Activated CD8-positive, alpha-beta memory T cell treated with anti-CD3 and anti-CD28 coated beads, Interleukin-2, amount 10 ng/mL, durations not matched to agents 7 days and 5 days (primary cell): ENCODE measurements at places on chromosomes 12 and 14. TPM values are rescaled to one million over a fixed set of nuclear protein-coding genes. Genes with fewer than 3 reads are reported as not detected.

Gene PXMP2
- 26.0 TPM for total RNA-seq

Gene COQ5
- 34.0 TPM for total RNA-seq

Gene METTL17
- total RNA-seq = 102 TPM

Gene RFLNA
- not detected for total RNA-seq

Gene NAV3
- not detected for total RNA-seq

Gene TAS2R9
- not detected for total RNA-seq

Gene SDSL
- 0.32 TPM for total RNA-seq

Gene TAS2R50
- total RNA-seq = 1.1 TPM

Gene PTGDR
- total RNA-seq = 1.7 TPM

DNA sequence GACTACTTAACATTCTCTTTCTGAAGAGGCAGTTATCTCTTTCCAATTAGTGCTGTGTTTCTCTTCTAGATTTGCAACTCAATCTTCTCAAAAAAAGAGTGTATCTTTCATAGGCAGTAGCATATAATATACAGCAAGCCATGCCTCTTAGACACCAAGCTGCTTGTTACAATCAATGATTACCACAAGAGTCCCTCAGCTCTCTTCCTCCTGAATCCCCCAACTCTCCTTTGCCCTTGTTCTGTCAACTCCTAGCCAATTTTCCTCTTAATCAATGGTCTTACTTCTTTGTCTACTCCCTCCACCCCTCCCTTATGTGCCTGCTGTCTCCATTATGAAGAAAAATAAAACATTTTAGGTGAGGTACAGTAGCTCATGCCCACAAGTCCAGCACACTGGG lies 2.6 kb downstream of the TMTC1 start:
- DNase-seq = no peak
- H3K4me3 ChIP-seq = no peak overlapping the region
- no peaks in the 10 kb centered on the region for H3K36me3 ChIP-seq
- peaks cover 47% of the 10 kb centered on the region for H3K27me3 ChIP-seq
- H3K4me1 ChIP-seq = peaks cover 8% of the 10 kb centered on the region

- H3K27me3 ChIP-seq = no peaks in the 10 kb centered on the region
- H3K4me3 ChIP-seq = no peak overlapping the region
- peaks cover 19% of the 10 kb centered on the region for H3K36me3 ChIP-seq
- no peak for DNase-seq
- H3K4me1 ChIP-seq = peaks cover 5% of the 10 kb centered on the region
Measured at GRCh38 chr14:50122291-50122690, 5.9 kb upstream of the VCPKMT start.

DNA sequence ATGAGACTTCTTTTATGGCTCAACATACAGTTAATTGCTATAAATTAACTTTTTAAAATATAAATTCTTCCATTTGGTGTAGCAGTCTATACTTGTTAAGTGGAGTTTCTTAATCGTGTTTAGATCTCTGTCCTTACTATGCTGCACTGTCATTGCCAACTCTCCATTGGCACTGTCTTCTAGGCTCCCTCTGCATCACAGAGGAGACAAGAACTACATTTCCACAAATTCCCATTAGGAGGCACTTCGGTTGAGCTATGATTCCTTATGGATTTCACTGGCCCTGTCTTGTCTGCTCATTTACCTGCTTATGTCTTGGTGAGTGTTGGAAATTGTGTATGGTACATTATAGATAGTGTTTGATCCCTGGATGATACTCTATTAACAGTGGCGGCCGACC lies 630.9 kb upstream of the ATXN7L3B start:
- H3K27ac ChIP-seq = no peak overlapping the region
- no peak overlapping the region for H3K4me3 ChIP-seq
- no peaks in the 10 kb centered on the region for H3K36me3 ChIP-seq
- no peaks in the 10 kb centered on the region for H3K4me1 ChIP-seq

GRCh38 chr12:92058664-92059063 lies 87.0 kb downstream of the BTG1 start:
- no peak for DNase-seq
- no peak overlapping the region for H3K4me3 ChIP-seq
- no peaks in the 10 kb centered on the region for H3K27me3 ChIP-seq
- H3K4me1 ChIP-seq = peaks cover 29% of the 10 kb centered on the region
- peaks cover 20% of the 10 kb centered on the region for H3K36me3 ChIP-seq

DNA sequence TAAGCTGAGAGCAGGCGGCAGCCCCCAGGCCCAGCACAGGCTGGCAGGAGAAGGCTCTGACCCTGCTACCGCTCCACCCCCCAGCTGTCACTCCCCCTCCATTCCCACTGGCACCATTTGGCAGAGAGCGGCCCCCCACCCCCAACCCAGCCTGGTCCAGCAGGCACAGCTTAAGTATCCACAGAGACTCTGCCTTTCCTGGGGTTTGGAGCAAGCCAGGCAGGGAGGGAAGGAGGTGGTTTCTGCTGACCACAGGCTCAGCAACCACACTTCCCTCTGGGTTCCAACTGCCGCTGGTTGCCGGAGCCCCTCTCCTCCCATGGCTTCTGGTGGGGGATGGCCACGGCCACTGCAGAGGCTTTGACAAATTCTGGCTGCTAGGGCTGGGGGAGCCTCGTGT lies 30.5 kb upstream of the CCND2 start:
- DNase-seq = peak; percentile 43
- H3K36me3 ChIP-seq = peaks cover 25% of the 10 kb centered on the region
- H3K27me3 ChIP-seq = peaks cover 12% of the 10 kb centered on the region

DNA sequence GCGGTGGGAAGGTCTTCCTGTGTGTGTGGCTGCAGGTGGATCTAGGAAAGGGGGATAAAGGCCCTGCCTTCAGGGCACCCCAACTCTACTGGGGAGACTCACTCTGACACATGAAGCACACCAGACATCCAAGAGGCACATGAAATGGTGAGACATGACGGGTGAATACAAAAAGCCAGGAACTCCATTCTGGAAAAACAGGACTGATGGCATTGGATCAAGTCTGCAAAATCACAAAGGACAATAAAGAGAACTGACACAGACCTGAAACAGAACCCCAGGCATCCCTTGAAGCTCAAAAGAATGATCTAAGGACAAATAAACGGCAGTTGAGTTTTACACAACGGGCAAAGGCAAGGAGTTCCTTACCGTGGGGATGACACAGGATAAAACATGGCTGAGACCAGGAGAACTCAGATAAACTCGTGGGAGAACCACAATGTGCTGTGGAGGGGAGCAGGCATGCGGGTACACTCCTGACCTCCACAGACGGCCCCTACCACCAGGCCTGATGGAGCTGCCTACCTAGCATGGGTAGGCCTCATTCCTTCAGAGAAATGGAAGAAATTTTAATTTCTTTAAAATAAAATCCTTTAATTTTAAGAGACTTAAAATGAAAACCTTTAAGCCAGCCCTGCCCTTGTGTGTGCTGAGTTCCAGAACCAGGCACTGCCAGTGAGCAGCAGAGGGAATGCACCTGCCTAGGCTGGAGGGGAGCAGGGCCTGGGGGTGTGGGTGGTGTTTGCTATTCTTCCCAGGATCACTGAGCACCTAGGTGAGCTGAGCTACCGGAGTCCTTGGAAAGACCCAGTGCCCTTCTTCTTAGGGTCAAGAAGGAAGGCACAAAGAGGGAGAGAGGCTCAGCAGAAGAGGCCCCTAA lies 100.1 kb downstream of the SINHCAF start:
- DNase-seq = no peak
- peaks cover 2% of the 10 kb centered on the region for H3K27me3 ChIP-seq
- no peaks in the 10 kb centered on the region for H3K4me1 ChIP-seq
- H3K4me3 ChIP-seq = no peak overlapping the region
- no peaks in the 10 kb centered on the region for H3K36me3 ChIP-seq

GRCh38 chr14:95597784-95598211 lies 62.9 kb downstream of the GLRX5 start:
- H3K27me3 ChIP-seq = peaks cover 33% of the 10 kb centered on the region
- no peaks in the 10 kb centered on the region for H3K4me1 ChIP-seq
- no peak for DNase-seq
- no peak overlapping the region for H3K4me3 ChIP-seq
- H3K27ac ChIP-seq = no peak overlapping the region
- H3K36me3 ChIP-seq = no peaks in the 10 kb centered on the region

- no peaks in the 10 kb centered on the region for H3K4me1 ChIP-seq
- H3K27me3 ChIP-seq = peaks cover 16% of the 10 kb centered on the region
- H3K27ac ChIP-seq = no peak overlapping the region
- H3K36me3 ChIP-seq = peaks cover 2% of the 10 kb centered on the region
- DNase-seq = no peak
Measured at GRCh38 chr14:72731252-72732020, 162.5 kb downstream of the DPF3 start.

GRCh38 chr12:131116468-131117117 lies 162.9 kb downstream of the ADGRD1 start:
- no peaks in the 10 kb centered on the region for H3K36me3 ChIP-seq
- no peak for DNase-seq
- no peak overlapping the region for H3K4me3 ChIP-seq

GRCh38 chr12:127107744-127108143 lies 1159.2 kb upstream of the TMEM132C start:
- peaks cover 24% of the 10 kb centered on the region for H3K27me3 ChIP-seq
- no peak overlapping the region for H3K27ac ChIP-seq
- peaks cover 3% of the 10 kb centered on the region for H3K4me1 ChIP-seq
- no peak for DNase-seq

DNA sequence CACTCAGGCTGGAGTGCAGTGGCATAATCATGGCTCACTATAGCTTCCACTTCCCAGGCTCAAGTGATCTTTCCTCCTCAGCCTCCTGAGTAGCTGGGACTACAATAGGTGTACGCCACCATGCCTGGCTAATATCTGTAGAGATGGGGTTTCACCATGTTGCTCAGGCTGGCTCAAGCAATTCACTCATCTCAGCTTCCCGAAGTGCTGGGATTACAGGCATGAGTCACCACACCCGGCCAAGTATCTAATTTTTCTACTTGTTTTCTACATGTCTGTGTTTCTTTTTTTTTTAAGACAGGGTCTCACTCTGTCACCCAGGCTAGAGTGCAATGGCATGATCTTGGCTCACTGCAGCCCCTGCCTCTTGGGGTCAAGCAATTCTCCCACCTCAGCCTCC lies 119.7 kb upstream of the MED13L start:
- no peak overlapping the region for H3K4me3 ChIP-seq
- H3K27me3 ChIP-seq = peaks cover 13% of the 10 kb centered on the region
- no peaks in the 10 kb centered on the region for H3K36me3 ChIP-seq
- no peak for DNase-seq
- peaks cover 2% of the 10 kb centered on the region for H3K4me1 ChIP-seq
- no peak overlapping the region for H3K27ac ChIP-seq

- peaks cover 3% of the 10 kb centered on the region for H3K36me3 ChIP-seq
- DNase-seq = no peak
- H3K4me3 ChIP-seq = no peak overlapping the region
- H3K4me1 ChIP-seq = no peaks in the 10 kb centered on the region
- H3K27me3 ChIP-seq = peaks cover 10% of the 10 kb centered on the region
Measured at GRCh38 chr12:46110223-46110611, 119.8 kb upstream of the SCAF11 start.

- H3K27me3 ChIP-seq = peaks cover 12% of the 10 kb centered on the region
- H3K4me1 ChIP-seq = peaks cover 21% of the 10 kb centered on the region
- H3K36me3 ChIP-seq = no peaks in the 10 kb centered on the region
- no peak overlapping the region for H3K27ac ChIP-seq
- H3K4me3 ChIP-seq = no peak overlapping the region
Measured at GRCh38 chr14:65173973-65174693, 71.8 kb upstream of the MAX start.

DNA sequence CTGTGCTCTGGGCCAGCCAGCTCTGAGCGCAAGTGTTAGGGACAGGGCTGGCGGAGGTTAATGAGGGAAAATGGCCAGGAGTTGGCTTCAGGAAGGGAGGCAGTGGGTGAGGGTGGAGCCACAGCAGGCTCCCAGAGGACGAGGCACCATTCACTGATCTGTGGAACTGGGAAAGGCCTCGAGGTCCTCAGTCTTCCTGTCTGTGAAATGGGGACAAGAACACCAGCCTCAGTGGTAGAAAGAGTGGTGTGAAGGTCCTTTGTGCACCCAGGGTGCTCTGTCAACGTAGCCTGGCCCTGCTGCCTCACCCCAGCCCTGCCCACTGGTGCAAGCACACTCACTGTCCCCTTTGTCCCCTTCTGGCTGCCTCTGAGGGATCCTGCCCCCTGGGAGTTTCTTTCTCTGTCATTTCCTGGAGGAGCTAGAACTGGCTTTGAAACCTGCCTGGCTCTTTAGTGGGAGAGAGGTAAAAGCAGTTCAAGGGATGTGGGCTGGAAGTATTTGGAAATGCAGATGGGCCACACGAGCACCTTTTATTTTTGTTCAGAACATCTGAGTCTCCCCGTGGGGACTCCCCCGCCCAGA lies 25.0 kb downstream of the SYNDIG1L start:
- H3K27me3 ChIP-seq = peaks cover 15% of the 10 kb centered on the region
- peaks cover 32% of the 10 kb centered on the region for H3K4me1 ChIP-seq
- no peak for DNase-seq
- H3K4me3 ChIP-seq = peak overlapping the region; percentile 67
- peak overlapping the region; percentile 90 for H3K27ac ChIP-seq

GRCh38 chr12:28536088-28536487 lies 345.8 kb downstream of the CCDC91 start:
- no peak overlapping the region for H3K4me3 ChIP-seq
- H3K27ac ChIP-seq = no peak overlapping the region
- DNase-seq = no peak
- no peaks in the 10 kb centered on the region for H3K27me3 ChIP-seq
- peaks cover 9% of the 10 kb centered on the region for H3K36me3 ChIP-seq
- H3K4me1 ChIP-seq = peaks cover 7% of the 10 kb centered on the region

GRCh38 chr12:130948136-130948535 lies 5.6 kb upstream of the ADGRD1 start:
- DNase-seq = no peak
- H3K4me1 ChIP-seq = no peaks in the 10 kb centered on the region
- no peak overlapping the region for H3K4me3 ChIP-seq
- peaks cover 15% of the 10 kb centered on the region for H3K27me3 ChIP-seq

GRCh38 chr12:26551385-26551784 lies 281.6 kb downstream of the ITPR2 start:
- peaks cover 25% of the 10 kb centered on the region for H3K36me3 ChIP-seq
- no peak overlapping the region for H3K27ac ChIP-seq
- no peaks in the 10 kb centered on the region for H3K27me3 ChIP-seq
- peaks cover 20% of the 10 kb centered on the region for H3K4me1 ChIP-seq
- no peak for DNase-seq

DNA sequence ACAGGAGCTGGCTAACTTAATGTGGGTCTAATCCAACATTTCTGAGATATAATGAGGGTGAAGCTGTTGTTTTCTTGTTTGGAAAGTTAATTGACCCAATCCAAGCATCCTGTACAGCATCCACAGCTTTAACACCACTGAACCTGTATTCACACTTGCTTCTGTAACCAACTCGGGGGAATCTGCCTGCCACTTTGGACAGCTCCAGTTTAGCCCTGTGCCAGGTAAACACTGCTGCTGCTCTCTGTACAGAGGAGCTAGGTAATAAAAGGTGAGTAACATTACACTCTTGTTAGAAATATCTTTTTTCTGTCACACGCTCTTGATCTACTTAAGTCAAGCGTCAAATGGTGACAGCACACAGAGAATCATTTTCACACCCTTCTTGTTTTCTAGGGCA lies 700 bp downstream of the OR11G2 start:
- H3K27ac ChIP-seq = no peak overlapping the region
- H3K4me3 ChIP-seq = no peak overlapping the region
- H3K4me1 ChIP-seq = no peaks in the 10 kb centered on the region
- H3K36me3 ChIP-seq = no peaks in the 10 kb centered on the region
- H3K27me3 ChIP-seq = peaks cover 17% of the 10 kb centered on the region
- no peak for DNase-seq

GRCh38 chr12:83388551-83388950 lies 701.8 kb downstream of the TMTC2 start:
- no peaks in the 10 kb centered on the region for H3K36me3 ChIP-seq
- H3K4me1 ChIP-seq = no peaks in the 10 kb centered on the region
- no peak for DNase-seq
- no peaks in the 10 kb centered on the region for H3K27me3 ChIP-seq

GRCh38 chr14:87491816-87492215 lies 501.2 kb downstream of the GALC start:
- H3K4me1 ChIP-seq = no peaks in the 10 kb centered on the region
- H3K27ac ChIP-seq = no peak overlapping the region
- DNase-seq = no peak
- H3K4me3 ChIP-seq = no peak overlapping the region
